Neural crest cell (in vitro differentiated cells): ENCODE measurements at places on chromosomes 5 and 9. TPM values are rescaled to one million over a fixed set of nuclear protein-coding genes. Genes with fewer than 3 reads are reported as not detected.

GRCh38 chr5:103706939-103707682 is 144.5 kb upstream of the NUDT12 start:
- DNase-seq = no peak

- DNase-seq = no peak
These were observed 86.3 kb downstream of the NLN start for GRCh38 chr5:65808251-65808741.

- DNase-seq = no peak
These were observed 122.9 kb upstream of the TAF11L2 start for GRCh38 chr5:17374973-17375742.

DNA sequence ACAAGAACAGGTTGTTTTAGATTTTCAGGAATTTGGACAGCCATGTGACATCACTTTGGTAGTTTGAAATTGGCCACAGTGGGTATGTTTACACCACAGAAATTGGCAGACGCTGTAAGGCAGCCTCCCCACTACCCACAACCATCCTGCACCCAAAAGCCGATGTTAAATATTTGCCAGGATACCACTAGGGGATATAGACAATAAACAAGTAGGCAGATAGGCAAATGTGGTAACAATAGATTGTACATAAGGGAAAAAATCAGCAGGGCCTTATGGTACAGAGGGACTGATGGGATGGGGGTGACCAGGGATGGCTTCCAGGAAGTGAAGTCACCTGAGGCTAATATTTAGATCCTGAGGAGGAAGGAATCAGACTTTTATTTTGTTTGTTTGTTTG is 31.1 kb upstream of the DUSP1 start:
- DNase-seq = no peak

- DNase-seq = no peak
These were observed 108.2 kb upstream of the GPR151 start for GRCh38 chr5:146624179-146624578.

- no peak for DNase-seq
These were observed 118.1 kb downstream of the SIL1 start for GRCh38 chr5:139079991-139080610.

- no peak for DNase-seq
These were observed 7.6 kb upstream of the RPS14 start for GRCh38 chr5:150457121-150457520.

DNA sequence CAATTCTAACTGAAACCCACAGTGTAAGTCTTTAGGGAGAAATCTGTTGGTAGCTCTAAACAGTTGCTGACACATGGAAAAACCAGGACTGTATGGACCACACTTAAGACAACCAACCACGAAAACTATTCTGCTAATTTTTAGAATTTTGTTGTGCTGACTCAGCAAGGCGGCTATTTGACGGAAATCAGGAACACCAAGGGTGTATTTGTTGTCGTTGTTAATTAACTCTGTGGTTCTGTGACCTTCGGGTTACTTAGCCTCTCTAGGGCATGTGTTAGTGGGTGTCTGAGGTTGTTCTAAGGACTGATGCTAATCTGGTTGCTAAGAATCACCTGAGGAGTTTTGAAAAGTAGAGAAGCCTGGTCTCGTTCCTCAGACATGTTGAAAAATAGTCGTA is 79.2 kb downstream of the ATP10B start:
- DNase-seq = no peak

GRCh38 chr5:135832941-135833920 is 1.2 kb upstream of the SLC25A48 start:
- no peak for DNase-seq

- no peak for DNase-seq
These were observed 32.1 kb downstream of the IRX2 start for GRCh38 chr5:2719332-2719731.

DNA sequence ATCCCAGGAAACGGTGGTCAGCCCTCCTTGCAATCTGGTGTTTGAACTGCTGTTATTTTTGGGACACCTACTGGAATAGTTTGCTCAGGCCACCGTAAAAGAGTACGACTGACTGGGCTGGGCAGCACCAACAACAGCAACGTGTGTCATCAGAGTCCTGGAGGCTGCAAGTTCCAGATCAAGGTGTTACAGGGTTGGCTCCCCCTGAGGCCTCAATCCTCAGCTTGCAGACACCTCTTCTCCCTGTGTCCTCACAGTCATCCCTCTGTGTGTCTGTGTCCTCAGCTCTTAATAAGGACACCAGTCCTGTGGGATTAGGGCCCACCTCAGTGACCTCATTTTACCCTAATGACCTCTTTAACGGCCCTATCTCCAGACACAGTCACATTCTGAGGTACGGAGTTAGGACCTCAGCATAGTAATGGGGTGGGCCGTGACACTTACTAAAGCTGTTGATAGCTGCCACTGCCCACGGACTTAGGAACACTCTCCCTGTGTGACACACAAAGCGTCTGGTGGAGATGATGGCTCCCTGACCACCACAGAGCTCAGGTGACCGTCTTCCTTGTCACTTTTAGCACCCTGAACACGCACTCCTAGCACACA is 16.8 kb downstream of the GLT6D1 start:
- no peak for DNase-seq

- DNase-seq = no peak
These were observed 250.9 kb downstream of the PSAT1 start for GRCh38 chr9:78547831-78548230.

GRCh38 chr5:59749782-59750520 is 143.6 kb downstream of the PDE4D start:
- no peak for DNase-seq

DNA sequence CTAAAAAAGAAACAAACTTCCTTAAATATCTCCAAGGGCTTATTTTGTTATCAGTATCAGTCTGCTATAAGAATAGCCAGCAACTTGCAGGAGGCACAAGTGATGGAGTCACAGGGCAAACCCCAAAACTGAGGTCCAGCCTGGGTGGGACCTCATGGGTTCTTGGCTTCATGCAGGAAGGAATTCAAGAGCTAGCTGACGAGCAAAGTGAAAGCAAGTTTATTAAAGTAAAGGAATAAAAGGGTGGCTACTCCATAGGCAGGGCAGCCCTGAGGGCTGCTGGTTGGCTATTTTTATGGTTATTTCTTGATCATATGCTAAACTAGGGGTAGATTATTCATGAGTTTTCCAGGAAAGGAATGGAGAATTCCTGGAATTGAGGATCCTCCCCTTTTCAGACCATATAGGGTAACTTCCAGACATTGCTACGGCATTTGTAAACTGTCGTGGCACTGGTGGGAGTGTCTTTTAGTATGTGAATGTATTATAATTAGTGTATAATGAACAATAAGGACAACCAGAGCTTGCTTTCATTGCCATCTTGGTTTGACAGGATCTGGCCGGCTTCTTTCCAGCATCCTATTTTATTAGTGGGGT is 231.9 kb downstream of the ADAMTSL1 start:
- no peak for DNase-seq

DNA sequence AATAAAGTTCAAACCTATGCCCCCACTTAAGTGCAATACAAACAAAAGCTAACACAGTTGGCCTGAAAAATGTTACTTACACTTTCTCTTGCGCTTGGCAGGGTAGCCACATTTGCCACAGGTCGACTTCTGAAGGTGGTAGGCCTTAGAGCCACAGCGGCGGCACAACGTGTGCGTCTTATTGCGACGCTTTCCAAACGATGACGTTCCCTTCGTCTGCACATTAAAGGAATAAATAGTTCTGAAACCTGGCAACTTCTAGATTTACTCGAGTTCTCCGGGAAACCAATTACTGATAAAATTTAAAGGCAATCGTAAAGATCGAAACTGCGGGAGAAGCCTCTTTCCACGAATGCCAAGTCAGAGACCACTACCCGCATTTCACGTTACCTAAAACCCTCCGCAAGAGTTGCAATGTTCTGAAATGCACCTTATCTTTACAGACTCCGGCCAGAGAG is 602 bp downstream of the RPL37 start:
- DNase-seq = no peak

DNA sequence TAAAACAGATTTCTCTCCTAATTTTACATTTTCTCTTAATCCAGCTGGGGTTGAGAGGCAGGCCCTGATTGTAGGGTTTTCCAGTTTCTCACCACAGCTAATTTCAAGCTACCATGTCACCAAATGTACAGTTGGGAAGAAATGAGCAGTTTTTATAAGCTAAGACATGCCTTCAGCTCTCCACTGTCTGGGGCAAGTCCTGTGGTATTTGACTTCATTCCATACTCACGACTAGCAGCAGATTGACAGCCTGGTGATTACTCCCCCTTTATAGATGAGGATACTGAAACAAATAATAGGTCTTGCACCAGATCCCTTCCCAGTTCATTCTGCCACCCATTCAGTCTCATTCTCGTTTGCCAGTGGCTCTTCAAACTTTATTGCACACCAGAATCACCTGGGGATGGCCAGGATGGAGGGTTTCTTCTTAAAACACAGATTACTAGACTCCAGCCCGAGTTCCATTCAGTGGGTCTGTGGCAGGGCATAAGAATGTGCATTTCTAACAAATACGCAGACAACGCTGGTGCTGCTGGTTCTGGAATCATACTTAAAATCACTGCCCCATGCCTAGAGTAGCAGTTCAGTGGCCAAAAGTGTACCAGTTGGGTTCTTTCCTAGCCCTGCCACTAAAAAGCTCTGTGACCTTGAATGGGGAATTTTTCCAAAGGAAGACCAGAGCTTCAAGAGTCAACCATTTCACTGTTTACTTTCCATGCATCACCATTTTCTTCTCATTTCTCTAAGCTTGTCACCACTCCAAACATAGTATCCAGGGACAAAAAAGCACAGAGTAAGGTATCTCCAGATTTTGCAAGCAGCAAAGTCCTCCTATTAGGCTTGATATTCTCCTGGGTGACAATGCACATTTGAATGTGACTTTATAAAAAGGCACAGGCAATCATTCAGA is 64.3 kb downstream of the CSNK1A1 start:
- DNase-seq = no peak

DNA sequence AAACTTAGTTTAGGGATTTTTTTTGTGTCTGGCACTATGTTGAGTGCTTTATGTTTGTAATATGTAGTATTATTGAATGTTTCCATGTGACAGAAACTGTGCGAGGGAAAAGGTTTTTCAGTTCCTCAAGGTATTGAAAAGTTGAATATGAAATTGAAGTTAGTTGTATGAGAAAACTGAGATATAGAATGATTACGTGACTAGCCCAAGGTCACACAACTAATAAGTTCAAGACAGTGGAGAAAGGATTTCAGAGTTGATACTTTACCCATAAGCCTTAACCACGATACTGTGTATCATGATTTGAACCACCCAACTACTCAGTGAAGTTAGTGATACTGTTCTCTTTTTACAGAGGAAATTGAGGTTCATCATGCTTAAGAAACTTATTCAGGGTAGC is 5.7 kb downstream of the NIPBL start:
- no peak for DNase-seq

GRCh38 chr5:150605546-150605945 is 34.9 kb upstream of the SYNPO start:
- no peak for DNase-seq

- no peak for DNase-seq
These were observed 474.1 kb downstream of the BNC2 start for GRCh38 chr9:16396389-16396788.

GRCh38 chr9:110942522-110942921 is 95.7 kb downstream of the LPAR1 start:
- DNase-seq = no peak

- peak; percentile 11 for DNase-seq
These were observed 1215.9 kb downstream of the EFNA5 start for GRCh38 chr5:106454651-106455415.

DNA sequence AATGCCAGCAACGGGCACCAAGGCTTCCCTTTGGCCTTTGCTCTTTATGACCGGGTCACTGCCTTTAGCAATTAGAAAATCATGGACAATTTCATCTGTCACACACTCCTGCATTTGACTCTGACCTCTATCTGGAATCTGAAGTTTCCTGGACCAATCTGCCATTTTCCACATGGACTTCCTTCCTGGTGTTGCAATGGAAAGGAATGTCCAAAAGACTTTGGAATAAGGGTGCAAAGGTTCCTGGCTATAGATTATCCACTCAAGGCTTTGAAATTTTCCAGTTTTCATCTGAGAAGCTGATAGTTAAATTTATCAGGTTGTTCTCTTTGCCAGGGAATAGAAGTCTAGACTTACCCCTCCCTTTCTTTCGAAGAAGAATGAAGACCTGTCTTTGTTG is 523.1 kb upstream of the ZNF462 start:
- DNase-seq = no peak

Gene POC5
- total RNA-seq = 15.7 and 17.8 TPM in 2 replicates

Gene LCN12
- total RNA-seq = 0.50 and 1.1 TPM in 2 replicates

Gene C6
- total RNA-seq = not detected in 2 replicates

Gene IFNA5
- not detected in 2 replicates for total RNA-seq

Gene JMY
- total RNA-seq = 3.0 and 4.2 TPM in 2 replicates

Gene LHX3
- total RNA-seq = 0.07 TPM in 1 of 2 replicates, not detected in the other

Gene OCLN
- total RNA-seq = 6.7 and 7.9 TPM in 2 replicates

Gene FCN2
- not detected in 2 replicates for total RNA-seq

Gene CCL19
- total RNA-seq = not detected in 2 replicates

Gene BTNL9
- total RNA-seq = not detected in 2 replicates

Gene HABP4
- 24.2 and 24.7 TPM in 2 replicates for total RNA-seq

Gene CHSY3
- 0.91 and 0.98 TPM in 2 replicates for total RNA-seq

Gene FGFR4
- total RNA-seq = 5.4 and 7.1 TPM in 2 replicates

Gene CDX1
- not detected in 2 replicates for total RNA-seq

Gene GDNF
- 0.30 and 0.65 TPM in 2 replicates for total RNA-seq

Gene SPATA31E1
- 0.16 and 0.21 TPM in 2 replicates for total RNA-seq
